ENCODE measurements at places on chromosomes 5 and 9.

GRCh38 chr5:168920019-168920810, 341.0 kb upstream of the PANK3 start:
- DNase-seq, result no peak

- no peak for DNase-seq
These were observed 100.7 kb downstream of the DRD1 start for GRCh38 chr5:175343308-175343707.

GRCh38 chr5:147234825-147235635, at the start of gene STK32A:
Gene STK32A, plus strand, starts transcription at chr5:147235026. Its CDS starts 4,609 bp downstream, at chr5:147239635.
- DNase-seq, result no peak

DNA sequence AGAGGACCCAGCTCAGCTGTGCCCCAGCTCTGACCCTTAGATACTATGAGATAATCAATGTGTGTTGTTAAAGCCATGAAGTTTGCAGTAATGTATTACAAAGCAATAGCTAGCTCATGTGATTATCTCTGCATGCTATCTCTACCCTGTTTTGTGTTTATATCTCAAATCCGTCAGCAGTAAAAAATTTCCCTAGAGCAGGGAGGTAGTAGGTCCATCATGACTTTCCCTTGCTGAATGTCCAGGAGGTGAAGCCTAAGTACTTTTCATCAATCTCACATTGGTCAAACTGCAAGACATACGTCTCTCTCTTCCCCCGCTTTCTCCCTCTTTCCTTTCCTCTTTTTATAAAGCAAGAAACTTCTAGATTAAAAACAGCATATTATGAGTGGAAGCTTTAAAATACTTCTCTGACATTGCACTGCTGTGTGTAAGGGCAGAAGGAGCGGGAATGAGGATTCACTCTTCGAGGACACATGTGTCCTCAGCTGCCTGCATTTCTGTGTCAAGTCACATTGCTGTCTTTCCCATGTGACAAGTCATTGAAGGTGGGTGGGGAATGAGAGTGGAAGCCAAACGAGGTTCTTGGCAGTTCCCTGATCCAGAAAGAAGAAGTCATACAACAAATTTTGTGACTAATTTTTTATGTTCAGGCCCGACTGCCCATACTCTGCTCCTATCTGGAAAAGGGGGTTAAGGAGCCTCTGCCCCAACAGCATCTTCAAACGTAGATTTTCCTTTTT, 93.1 kb upstream of the RETREG1 start:
- DNase-seq, result no peak

DNA sequence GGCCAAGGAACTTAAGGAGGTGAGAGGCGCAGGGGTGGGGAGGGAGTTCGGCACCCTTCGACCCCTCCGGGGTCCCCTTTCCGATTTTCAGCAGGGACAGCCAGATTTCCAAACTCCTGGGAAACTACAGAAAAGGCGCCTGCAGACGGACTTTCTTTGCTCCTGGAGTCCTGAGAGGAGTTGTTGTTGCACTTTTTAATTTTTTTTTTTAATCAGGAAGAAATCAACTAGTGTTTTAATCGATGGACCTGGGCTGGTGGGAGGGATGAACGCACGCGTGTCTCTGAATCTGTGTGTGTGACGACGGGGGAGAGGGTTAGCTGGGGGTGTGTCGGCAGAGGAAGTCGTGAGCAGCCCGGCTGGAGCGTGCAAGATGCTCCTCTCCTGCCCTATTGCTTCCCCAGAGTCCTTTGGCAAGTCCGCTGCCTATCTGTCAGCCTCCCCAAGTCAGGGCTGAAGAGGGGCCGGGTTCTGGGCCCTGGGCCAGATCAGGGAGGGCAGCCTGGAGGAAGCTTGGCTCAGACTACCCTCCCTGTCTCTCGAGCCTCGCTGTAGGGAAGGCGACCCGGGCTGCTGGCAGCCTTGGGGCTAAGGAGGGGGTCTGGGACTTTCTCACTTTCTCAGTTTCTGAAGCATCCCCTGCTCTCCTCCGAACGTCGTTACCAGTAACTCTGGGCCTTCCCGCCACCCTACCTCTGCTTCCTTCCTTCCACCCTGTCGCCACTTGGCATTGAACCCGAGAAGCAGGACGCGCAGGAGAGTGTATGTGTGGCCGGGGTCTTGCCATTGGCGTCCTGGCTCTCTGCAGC, 731 bp downstream of the PRR16 start:
- no peak for DNase-seq

DNA sequence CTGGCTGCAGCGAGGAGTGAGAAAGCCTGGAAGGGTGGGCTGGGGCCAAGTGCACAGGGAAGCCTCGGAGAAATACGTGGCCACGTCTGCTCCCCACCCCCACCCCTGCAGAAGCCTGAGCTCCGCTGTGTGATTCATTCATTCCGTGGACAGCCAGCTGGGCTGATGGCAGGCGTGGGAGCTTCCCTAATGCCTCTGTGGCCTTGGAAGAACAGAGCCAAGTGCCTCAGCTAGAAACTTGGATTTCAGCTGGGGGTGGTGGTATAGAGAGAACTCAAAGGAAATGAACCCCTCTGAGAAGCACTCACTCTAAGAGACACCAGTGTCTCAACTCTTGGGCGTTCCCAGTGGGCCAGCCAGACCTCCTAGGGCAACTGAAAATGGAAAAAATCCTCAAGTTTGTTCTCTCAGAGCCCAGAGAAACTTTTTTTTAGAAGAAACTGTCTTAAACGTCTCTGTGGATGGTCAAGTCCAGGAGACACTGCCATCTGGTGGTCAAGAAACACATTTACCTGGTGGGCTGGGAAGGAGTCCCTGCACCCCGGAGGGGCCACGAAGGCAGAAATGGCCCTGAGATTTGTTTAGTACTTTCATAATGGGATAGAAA, 18.0 kb downstream of the ATOX1 start:
- no peak for DNase-seq

- DNase-seq, result no peak
These were observed 525.6 kb downstream of the PDE4D start for GRCh38 chr5:59367791-59368394.

GRCh38 chr5:81125959-81126358, 107.2 kb upstream of the CKMT2 start:
- DNase-seq, result no peak

GRCh38 chr9:105331160-105331559, 86.7 kb downstream of the SLC44A1 start:
- no peak for DNase-seq

DNA sequence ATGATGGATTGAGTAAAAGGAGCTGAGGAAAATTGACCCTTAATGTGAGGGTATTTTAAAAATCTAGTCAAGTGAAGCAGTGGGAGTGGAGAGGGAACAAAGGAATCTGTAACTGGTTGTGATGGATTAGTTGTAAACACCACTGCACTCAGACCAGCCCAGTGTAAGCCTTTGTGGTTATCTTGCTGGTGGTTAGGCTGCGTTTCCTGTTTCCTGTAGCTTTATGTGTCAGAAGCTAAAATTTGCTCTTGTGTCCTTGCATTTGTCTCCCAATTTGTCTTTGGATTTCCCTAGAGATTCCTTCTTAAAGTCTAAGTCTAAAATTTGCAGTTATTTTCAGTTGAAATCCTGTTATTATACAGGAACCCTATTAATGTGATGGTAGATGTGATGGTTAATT, 6.3 kb downstream of the IFNA21 start:
- DNase-seq, result no peak

DNA sequence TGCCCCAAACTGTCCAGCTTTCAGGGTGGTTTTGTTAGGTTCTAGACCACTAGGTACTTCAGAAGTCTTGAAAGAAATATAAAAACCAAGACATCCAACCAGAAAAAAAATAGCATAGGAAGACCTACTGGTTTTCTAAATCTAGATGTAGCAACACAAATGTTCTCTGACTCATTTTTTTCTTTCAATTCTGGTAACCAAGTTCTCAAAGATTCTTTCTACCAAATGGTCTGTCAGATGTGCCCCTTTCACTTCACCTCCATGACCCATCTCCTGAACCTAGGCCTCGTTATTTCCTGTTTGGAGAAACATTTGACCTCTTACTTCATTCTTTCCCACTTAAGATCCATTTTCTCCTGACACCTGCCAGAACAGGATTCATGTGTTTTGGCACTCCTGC, 355.3 kb downstream of the KIAA0825 start:
- no peak for DNase-seq
